ENCODE measurements at places on chromosomes 6 and 20.

DNA sequence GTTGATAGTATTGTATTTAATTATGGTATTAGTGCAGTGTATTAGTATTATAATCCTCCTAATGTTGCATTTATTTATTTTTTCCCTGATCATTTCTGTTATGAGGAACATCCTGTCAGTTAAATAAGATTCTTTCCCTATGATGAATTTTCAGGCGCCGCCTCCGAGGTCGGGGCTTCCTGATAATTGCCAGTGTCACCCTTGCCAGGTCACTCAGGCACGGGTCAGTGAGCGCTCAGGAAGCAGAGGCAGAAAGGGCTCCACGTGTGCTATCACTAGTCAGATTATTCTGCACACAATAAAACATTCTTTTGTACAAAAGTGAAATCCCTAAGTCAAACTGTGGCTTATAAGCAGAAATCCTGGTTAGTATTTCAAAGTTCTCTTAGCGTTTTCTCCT is 64.8 kb downstream of the TSHZ2 start:
- no peak for DNase-seq
- H3K27ac ChIP-seq, result no peak overlapping the region
- H3K27me3 ChIP-seq, result no peaks in the 10 kb centered on the region
- no peaks in the 10 kb centered on the region for H3K36me3 ChIP-seq

- no peaks in the 10 kb centered on the region for H3K4me1 ChIP-seq
- no peaks in the 10 kb centered on the region for H3K27me3 ChIP-seq
These were observed 146.5 kb downstream of the ZDHHC14 start for GRCh38 chr6:157527471-157527907.

GRCh38 chr6:156780962-156781853 is 4.0 kb downstream of the ARID1B start:
- H3K27ac ChIP-seq, result peak overlapping the region; percentile 99
- no peaks in the 10 kb centered on the region for H3K36me3 ChIP-seq
- H3K27me3 ChIP-seq, result no peaks in the 10 kb centered on the region
- DNase-seq, result no peak
- peak overlapping the region; percentile 91 for H3K4me3 ChIP-seq

- no peak for DNase-seq
- H3K27ac ChIP-seq, result peak overlapping the region; percentile 92
- H3K4me3 ChIP-seq, result peak overlapping the region; percentile 61
- H3K4me1 ChIP-seq, result peaks cover 40% of the 10 kb centered on the region
- H3K27me3 ChIP-seq, result no peaks in the 10 kb centered on the region
These were observed 1.4 kb upstream of the TRERF1 start for GRCh38 chr6:42453031-42453653.

DNA sequence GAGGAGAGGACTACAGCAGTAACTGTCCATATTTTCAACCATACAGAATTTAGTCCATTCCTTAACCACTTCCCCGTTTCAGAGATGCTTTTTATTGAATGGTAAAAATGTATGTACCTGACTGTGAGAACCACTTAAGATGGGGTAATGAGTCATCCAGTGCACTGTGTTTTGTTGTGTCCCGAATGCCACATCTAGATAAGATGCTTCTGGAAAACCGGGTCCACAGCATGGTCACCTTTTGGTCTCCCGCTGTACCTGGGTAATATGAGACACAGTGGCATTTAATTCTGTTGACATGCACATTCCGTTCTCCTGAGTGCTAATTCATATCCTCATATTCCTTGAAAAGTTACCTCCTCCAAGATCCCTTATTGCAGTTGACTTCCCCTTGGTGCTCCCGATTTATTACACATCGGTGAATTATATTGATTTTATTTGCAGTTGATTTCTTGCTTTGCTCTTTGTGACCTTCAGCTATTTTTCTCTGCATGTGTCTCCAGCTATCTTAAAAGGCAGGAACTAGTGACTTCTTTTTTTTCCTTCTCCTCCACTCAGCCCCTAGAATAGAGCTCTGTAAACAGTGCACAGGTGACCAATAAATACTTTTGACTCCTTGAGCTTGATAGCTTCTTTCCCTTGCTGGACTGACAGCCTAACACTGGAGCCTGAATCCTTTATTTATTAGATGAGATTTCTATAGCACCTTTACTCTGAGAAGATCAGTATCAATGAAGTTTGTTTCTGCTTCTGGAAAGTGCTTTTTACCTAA is 314.6 kb downstream of the ZFAND3 start:
- H3K36me3 ChIP-seq, result no peaks in the 10 kb centered on the region
- no peaks in the 10 kb centered on the region for H3K27me3 ChIP-seq
- H3K4me1 ChIP-seq, result no peaks in the 10 kb centered on the region

DNA sequence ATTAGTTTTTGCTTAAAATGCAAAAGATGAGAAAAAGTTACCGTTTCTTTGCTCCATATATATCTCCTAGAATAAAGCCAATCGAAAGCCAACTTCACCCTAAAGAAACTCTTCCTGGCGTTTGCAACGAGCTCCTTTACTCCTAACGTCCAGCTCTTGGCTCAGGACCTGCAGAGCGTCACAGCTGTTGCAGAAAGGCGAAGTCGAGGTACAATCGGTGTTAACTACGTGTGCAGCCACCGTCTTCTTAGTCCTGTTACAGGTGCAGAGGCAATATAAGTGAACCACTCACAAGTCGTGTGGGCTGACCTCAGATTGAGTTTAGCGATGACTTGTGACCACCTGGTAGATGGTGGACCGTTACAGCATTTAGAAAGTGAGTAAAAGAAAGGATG is 113.1 kb downstream of the TRIM27 start:
- no peaks in the 10 kb centered on the region for H3K36me3 ChIP-seq
- no peak overlapping the region for H3K27ac ChIP-seq
- H3K27me3 ChIP-seq, result peaks cover 13% of the 10 kb centered on the region

GRCh38 chr6:107409942-107410341 is 49.4 kb downstream of the PDSS2 start:
- H3K36me3 ChIP-seq, result no peaks in the 10 kb centered on the region
- peaks cover 5% of the 10 kb centered on the region for H3K4me1 ChIP-seq
- no peaks in the 10 kb centered on the region for H3K27me3 ChIP-seq
- H3K4me3 ChIP-seq, result no peak overlapping the region
- no peak overlapping the region for H3K27ac ChIP-seq

- no peaks in the 10 kb centered on the region for H3K27me3 ChIP-seq
- no peak overlapping the region for H3K4me3 ChIP-seq
- H3K36me3 ChIP-seq, result no peaks in the 10 kb centered on the region
- no peaks in the 10 kb centered on the region for H3K4me1 ChIP-seq
- no peak for DNase-seq
These were observed 66.0 kb downstream of the CDH4 start for GRCh38 chr20:61317966-61318530.

DNA sequence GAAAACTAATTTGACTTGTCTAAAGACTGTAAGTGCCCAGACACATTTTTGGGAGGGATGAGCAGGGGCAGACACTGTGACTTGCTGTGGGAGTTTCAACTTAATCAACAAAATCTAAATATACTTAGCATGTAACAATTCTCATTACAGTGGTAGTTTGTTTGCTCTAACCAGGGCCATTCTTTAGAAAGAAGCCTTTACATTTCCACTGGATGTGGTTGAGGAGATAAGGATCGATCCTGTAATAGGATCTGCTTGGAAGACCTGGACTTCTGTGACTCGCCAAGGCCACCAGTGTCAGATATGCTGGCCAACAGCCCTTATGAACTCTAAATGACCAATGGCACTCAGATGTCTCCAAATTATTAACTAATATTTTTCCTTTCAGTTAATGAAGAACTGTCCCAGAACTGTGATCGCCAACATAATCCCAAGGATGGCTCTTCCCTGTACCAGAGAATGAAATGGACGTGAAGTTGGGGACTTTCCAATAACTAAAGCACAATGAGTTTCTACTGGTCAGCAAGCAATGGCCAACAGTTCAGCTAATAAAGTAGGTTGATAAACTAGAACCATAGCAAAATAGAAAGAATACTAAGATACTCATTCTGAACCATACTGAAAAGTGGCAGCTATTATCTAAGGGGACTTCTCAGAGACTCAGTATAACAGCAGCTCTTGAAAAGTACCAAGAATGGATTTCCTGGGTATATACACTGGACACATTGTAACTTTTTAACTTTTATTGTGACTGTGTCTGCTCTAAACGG is 7.5 kb downstream of the SMLR1 start:
- no peak overlapping the region for H3K4me3 ChIP-seq
- H3K36me3 ChIP-seq, result no peaks in the 10 kb centered on the region
- no peaks in the 10 kb centered on the region for H3K4me1 ChIP-seq
- H3K27me3 ChIP-seq, result no peaks in the 10 kb centered on the region
- no peak for DNase-seq

DNA sequence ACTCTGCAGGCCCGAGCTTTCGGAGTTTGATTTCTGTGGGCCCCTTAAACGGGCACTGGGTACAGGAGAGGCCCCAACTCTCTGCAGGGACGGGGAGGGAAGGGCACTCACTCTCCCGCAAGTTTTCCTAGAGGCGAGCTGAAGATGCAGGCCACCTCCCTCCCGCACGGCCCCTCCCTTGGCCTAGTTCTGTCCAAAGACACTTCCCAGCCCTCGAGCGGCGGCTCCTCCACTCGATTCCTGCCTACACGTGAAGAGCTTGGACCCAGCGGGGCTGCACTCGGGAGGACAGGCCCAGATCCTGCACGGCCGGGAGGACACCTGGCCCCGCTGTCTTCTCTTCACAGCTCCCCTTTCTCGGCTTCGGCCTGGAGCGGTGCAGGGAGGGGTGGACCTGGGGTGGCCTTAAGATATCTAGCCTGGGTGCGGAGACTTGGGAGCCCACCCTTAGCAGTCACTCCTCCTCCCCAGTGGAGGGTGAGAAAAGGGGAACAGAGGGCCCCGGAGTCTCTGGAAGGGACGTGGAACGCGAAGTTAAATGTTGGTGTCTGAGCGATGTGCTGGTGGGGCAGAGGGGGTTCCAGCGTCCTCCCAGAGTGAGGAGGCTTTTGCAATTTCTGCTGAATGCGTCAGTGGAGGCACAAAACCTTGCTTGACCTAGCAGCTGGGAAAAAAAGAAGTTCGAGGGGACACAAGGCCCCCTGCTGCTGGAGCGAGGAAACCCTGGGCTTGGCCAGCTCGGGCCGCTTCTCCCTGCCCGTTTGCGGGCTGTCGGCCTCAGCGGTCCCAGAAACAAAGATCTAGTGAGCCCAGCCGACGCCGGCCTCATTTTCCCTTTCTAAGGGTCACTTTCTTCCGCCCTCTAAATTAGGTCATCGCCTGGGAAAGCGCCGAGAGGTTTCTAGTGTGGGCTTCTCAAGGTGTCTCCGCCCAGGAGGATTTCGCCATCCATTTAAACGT is 4.9 kb downstream of the OLIG3 start:
- H3K27ac ChIP-seq, result no peak overlapping the region
- H3K4me3 ChIP-seq, result peak overlapping the region; percentile 23
- DNase-seq, result no peak
- H3K36me3 ChIP-seq, result no peaks in the 10 kb centered on the region

- no peaks in the 10 kb centered on the region for H3K27me3 ChIP-seq
- peak; percentile 77 for DNase-seq
- H3K4me1 ChIP-seq, result no peaks in the 10 kb centered on the region
- no peak overlapping the region for H3K27ac ChIP-seq
- H3K4me3 ChIP-seq, result no peak overlapping the region
These were observed 10.9 kb downstream of the SPAG4 start for GRCh38 chr20:35626386-35627001.

DNA sequence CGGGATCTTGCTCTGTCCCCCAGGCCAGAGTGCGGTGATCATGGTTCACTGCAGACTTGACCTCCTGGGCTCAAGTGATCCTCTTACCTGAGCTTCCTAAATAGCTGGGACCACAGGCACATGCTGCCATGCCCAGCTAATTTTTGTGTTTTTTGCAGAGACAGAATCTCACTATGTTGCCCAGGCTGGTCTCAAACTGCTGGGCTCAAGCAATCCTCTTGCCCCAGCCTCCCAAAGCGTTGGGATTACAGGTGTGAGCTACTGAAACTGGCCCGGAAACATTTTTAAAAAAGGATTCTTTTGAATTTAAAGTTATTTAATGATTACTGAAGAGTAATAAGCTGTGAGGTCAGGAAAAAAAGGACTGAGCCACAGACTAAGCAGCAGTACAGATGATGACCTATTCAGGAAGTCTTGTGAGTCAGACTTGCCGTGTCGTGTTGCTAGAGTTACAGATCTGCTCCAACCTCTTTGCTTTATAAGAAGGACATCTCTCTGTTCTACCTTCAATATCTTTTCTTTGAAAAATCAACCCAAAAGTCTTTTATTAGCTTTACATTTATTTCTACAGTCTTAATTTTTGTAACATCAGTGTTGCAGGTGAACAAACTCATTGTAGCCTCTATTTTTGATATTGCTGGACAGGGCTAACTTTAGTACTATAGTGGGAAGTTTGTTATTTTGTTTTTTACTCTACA is 108.7 kb downstream of the NCOA3 start:
- no peak for DNase-seq
- peak overlapping the region; percentile 7 for H3K27ac ChIP-seq
- no peaks in the 10 kb centered on the region for H3K27me3 ChIP-seq
- H3K4me1 ChIP-seq, result no peaks in the 10 kb centered on the region

GRCh38 chr6:18101271-18101670 is 21.2 kb downstream of the NHLRC1 start:
- H3K27ac ChIP-seq, result no peak overlapping the region
- H3K36me3 ChIP-seq, result no peaks in the 10 kb centered on the region
- DNase-seq, result no peak
- no peaks in the 10 kb centered on the region for H3K4me1 ChIP-seq
- no peaks in the 10 kb centered on the region for H3K27me3 ChIP-seq

DNA sequence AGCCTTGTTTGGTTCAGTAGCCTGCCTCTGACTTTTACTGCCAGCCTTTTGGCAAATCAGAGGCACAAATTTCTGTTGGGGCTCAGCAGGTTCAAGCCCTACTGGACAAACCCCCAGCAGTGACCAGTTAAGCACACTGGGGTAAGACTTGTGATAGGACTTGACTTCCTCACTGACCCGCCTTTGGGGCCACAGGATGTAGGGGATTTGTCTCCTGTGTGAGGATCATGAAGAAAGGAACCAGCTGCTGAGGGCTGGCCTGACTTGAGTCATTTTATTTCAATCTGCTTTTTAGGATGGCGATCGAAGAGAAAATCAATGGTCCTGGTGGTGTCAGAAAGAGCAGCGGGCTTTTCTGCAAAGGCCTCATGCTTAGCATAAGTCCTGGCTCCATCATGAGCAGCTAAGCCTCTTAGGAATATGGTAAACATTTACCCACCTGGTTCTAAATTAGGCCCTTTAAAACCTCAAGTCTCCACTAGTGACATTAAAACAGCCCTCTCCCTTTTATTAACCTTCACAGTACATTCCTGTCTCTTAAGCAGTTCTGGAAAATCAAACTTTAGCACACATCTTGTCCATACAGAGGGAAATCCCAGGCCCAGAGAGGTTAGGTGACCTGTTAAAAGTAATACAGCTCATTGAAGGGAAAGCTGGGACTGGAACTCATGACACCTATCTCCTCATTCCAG is 16.6 kb downstream of the CHMP4B start:
- peaks cover 96% of the 10 kb centered on the region for H3K4me1 ChIP-seq
- H3K36me3 ChIP-seq, result no peaks in the 10 kb centered on the region
- no peak overlapping the region for H3K4me3 ChIP-seq
- no peak for DNase-seq

All from vagina (tissue), 2 donors.